Posterior vena cava (tissue), 2 donors: ENCODE measurements at places on chromosomes 3 and 15. TPM values are rescaled to one million over a fixed set of nuclear protein-coding genes. Genes with fewer than 3 reads are reported as not detected.

- no peak for DNase-seq
Observed at GRCh38 chr3:138949002-138949418, 2.0 kb downstream of the FOXL2NB start.

- DNase-seq: no peak
Observed at GRCh38 chr3:148243609-148244008, 454.1 kb upstream of the AGTR1 start.

Gene ITIH4
- 19.1 TPM for total RNA-seq

Gene SLC6A20
- total RNA-seq: 0.28 TPM
